Stimulated activated CD4-positive, alpha-beta T cell treated with anti-CD3 and anti-CD28 coated beads, Interleukin-2, amount 100 ng/mL, for 24 hours (primary cell): ENCODE measurements at places on chromosomes 6 and 20.
A peak's percentile ranks its signal among the peaks of the same experiment; 100 is the strongest.

- no peak for DNase-seq
Measured at GRCh38 chr20:58523971-58524315, 8.7 kb upstream of the APCDD1L start.

GRCh38 chr20:33994222-33994913 is 657 bp downstream of the RALY start:
- peak; percentile 81 for DNase-seq

DNA sequence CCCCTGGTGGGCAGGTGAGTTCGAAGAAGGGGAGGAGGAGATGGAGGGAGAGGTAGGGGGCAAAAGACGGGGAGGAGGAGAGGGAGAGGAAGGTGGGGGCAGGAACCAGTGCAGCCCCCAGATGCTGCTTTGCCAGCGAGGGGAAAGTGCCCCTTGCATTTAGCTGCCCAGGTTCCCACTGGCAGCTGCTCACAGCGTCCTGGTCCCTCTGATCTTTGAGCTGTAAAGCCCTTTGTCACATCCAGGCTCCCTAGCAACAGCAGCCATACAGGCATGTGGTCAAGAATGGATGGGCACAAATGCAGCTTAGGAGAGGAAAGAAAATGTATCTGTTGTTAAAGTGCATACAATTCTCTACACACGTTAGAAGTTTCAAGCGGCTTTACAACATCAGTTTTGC is 160.9 kb downstream of the CD83 start:
- DNase-seq, result no peak

- DNase-seq, result no peak
Measured at GRCh38 chr6:16292942-16293341, 54.6 kb downstream of the GMPR start.

DNA sequence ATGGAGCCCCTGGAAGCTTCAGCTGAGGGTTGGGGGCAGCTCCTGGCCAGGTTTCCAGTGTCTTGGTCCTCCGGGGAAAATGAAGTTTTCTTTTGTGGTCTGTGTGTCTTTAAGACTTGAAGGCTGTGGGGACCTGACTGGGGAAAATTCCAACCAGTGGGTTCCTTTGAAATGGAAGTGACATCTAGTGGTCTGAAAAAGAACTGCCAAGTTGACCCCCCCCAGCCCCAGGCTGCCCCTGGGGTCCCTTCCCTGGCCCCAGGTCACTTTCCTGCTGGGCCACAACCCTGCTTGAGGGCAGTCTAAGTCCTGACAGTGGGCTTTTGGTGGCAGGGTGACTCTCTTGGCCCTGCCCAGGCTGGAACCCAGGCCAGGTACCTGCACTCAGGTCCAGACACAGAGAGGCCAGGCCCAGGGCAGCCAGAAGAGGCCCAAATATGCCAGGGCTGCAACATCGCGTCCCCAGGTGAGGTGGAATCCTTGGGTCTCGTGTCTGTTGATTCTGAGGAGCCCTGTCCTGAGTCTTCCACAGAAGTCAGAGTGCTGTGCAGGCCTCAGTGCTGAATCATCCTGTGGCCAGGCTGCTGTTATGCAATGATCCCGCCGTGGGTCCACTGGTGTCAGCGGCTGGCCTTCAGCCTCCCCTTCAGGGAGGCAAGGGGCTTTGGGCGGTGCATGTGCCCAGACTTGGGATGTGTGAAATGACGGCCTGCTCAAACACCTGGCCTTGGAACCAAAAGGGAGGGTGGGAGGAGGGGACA is 68.4 kb downstream of the VEGFA start:
- peak; percentile 6 for DNase-seq

GRCh38 chr20:419556-420165 is 11.6 kb downstream of the RBCK1 start:
- no peak for DNase-seq

DNA sequence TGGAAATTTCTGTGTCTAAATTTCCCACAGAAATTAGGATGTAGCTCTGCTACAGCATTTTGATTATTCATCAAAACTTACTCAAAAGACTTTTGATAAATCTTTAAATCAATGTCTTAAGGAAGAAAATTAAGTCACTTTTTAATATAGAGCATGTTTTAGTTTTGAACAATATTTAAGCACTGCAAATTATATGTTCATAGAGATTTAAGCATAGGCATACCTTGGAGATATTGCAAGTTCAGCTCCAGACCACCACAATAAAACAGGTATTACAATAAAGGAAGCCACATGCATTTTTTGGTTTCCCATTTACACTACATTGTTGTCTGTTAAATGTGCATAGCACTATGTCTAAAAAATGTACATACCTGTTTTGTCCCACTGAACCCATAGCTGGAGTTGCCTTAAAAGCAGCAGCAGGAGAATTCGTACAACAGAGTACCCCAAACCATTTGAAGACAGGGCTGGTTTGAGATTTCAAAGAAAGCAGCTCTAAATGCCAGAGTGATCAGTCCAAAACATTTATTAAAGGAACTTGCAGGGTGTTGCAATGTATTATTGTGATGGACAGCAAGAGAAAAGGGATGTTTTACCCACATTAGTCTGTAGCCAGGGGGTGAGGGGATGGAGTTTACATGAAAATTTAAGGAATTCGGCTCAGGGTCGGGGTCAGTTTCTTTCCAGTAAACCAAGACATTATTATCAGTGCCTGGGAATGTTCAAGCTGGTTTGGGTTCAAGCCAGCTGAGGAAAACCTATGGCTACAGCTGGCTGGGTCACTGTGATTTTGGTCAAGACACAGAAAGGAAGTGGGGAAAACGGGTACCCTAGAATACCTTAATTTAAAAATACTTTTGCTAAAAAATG is 6.3 kb upstream of the LOC128125822 start:
- DNase-seq, result no peak

DNA sequence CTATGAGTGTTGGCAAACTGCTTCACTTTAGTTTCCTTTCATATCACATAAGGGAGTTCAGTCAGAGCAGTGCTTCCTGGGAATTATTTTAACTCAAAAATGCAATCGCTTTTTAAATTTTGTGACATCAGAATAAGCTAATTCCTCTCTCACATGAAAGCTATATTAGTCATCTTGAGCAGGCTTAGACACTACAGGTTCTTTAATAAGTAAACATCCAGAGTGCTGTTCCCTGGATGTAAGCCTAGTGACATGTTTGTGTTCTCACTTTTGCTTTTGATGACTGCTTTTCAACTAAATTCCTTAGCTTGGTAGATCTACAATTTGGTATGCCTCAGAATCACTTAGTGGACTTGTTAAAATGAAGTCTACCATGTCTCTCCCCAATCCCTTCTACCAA is 252.7 kb upstream of the POU3F2 start:
- no peak for DNase-seq

- DNase-seq, result no peak
Measured at GRCh38 chr6:8664700-8665099, 229.4 kb upstream of the SLC35B3 start.

DNA sequence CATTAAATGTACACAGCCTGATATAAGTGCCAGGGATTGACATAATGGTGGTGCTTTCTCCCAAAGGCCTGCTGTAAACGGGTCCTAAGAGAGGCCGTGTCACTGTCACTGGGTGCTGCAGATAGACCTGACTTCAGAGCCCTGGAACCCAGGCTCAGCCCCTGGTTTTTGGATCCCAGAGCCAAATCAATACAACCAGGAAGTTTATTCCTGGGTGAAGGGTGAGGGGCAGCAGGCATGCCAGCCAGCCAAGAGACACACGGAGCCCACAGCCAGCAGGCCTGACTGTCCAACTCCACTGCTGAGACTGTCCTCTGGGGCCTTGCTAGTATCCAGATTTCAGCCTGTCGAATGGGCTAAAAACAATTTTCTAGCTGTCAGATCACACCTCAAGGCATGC is 12.8 kb upstream of the ARMC12 start:
- no peak for DNase-seq

- DNase-seq, result no peak
Measured at GRCh38 chr6:154604119-154604518, 93.6 kb upstream of the CNKSR3 start.

DNA sequence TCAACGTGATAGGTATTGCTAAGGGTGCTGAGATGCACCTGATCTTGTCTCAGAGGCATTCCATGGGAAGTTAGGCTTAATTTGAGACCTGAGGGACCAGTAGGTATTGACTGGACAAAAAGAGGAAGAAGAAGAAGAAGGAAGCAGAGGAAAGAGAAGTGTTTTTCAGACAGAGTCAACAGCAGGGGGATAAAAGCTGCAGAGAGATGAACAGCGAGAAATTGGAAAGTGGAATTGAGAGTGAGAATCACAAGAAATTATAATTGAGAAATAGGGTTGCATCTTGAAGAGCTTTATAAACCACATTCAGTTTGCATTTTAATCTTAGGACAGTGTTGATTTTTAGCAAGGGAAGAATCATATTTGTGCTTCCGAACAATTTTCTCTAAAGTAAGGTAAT is 254.0 kb downstream of the CD83 start:
- no peak for DNase-seq

GRCh38 chr20:15576411-15576810 is 996.8 kb downstream of the KIF16B start:
- no peak for DNase-seq

DNA sequence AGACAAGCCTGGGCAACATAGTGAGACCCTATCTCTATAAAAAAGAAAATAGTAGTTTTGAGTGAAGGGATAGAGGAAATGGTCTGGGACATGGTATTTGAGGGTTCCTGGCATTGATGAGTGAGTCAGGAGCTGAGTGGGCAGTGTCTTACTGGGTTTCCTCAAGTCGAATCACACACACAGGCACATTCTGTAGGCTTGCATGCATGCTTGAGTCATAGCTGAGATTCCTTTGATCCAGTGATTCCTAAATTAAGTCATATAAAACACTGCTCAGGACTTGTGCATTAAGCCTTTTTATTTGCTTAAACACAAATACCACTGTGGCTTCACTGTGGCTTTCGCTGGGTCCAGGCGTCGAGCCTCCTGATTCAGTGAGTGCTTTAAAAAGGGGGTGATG is 71.8 kb upstream of the TMEM181 start:
- DNase-seq, result no peak

- peak; percentile 32 for DNase-seq
Measured at GRCh38 chr6:132814716-132815570, 574 bp downstream of the RPS12 start.

DNA sequence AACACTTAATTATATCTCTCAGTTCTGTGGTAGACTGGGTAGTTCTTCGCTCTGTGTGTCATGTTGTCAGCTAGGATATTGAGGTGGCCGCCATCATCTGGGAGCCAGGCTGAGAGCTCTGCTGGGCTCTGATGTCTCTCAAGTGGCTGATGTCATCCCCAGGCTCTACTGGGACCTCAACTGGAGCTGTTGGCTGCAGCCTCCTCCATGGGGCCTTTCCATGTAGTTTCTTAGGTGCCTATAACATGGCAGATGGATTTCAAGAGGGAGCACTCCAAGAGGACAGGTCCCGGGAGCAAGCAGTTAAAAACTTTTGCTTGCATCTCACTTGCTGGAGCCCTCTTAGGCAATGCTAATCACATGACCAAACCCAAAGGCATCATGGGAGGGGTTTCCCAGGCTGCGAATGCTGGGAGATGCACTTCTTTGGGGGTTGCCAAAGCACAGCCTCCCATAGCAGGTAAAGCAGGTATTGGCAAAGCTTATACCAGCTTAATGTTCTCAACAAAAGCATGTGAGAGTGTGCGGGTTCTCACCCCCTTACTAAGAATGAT is 129.8 kb downstream of the TMEM242 start:
- no peak for DNase-seq
